AG09309 (cell line): ENCODE measurements at places on chromosomes 12 and 14.

DNA sequence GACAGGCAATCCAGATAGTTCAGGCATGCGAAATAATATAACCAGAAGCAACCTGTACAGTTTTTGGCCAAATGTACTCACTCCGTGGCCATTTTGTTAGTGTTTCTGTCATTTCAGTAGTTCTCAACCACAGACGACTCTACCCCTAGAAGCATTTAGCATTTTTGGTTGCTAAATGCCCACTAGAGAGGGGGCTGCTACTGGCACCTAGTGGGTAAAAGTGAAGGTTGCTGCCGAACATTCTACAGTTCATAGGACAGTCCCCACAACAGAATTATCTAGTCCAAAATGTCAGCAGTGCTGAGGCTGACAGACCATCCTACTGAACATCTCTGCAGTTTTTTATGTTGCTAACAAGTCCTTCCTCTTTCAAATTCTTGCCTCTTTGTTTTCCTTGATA, 107.4 kb downstream of the TSHR start:
- no peak for DNase-seq

- DNase-seq = peak; percentile 67
Measured at GRCh38 chr12:104011253-104011652, 38.7 kb downstream of the GLT8D2 start.

DNA sequence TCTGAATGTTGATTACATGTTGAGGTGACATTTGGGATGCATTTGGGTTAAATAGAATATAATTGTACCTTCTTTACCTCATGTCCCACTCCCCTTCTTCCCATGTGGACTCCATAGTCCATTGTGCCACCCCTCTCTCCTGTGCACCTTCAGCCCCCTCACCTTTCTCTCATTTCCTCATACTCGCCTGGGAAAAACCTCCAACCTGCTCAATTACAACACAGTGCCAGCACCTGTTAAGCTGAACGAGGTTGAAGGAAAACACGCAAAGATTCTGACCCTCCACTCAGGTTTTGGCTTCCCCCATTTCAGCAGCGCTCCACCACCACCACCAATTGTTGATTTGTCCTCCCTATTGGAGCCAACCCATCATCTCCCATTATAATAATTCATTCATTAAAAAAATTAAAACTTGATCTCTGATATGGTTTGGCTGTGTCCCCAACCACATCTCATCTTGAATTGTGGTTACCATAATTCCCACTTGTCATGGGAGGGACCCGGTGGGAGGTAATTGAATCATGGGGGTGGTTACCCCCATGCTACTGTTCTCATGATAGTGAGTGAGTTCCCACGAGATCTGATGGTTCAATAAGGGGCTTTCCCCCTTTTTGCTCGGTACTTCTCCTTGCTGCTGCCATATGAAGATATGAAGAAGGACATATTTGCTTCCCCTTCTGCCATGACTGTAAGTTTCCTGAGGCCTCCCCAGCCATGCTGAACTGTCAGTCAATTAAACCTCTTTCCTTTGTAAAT, 33.7 kb upstream of the PPP2R5C start:
- no peak for DNase-seq

- DNase-seq = no peak
Measured at GRCh38 chr14:69698572-69698971, 68.4 kb upstream of the SRSF5 start.

DNA sequence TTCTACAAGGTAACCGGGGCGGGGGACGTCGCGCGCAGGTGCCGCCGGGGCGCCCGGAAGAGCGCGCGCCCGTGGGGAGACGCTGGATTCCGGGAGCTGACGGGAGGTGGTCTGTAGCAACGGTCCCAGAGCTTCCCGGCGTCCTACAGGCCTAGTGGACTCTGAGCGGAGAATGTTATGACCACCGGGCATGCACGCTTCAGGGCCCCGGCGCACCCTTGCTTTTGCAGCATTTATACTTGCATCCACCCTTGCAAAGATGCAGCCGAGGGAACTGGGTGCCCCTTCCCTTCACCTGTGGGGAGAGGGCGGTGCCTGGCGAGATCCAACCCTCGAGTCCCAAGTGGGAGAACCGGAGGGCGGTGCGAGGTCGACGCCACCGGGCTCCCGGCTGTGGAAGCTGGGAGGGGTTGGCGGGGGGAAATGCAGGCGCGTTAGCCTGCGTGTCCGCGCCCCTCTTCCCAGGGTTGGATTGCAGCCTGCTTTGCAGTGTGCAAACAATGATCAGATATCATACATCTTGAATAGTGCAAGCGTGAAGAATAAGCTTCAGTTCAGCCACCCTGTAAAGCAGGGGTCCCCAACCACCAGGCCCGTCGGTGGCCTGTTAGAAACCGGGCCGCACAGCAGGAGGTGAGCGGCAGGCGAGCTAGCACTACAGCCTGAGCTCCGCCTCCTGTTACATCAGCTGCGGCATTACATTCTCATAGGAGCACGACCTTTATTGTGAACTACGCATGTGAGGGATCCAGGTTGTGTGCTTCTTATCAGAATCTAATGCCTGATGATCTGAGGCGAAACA, 576 bp downstream of the ERP29 start:
- DNase-seq = peak; percentile 39

DNA sequence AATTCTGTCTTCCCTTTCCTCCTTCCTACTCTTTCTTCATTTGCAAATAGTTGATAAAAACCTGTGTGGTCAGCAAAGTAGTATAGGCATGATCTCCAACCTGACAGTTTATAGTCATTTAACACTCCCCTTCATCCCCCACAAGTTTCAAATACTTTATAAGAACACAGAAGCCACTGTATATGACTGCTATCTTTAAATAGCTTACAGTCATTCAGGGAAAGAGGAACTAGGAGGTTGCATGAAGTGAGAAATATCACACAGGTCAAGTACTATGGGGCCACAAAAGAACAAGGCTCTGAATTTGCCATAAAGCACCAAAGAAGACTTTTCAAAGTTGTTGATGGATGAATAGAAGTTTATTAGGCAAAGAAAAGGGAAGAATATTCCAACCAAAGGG, 431.3 kb downstream of the NPAS3 start:
- DNase-seq = no peak

DNA sequence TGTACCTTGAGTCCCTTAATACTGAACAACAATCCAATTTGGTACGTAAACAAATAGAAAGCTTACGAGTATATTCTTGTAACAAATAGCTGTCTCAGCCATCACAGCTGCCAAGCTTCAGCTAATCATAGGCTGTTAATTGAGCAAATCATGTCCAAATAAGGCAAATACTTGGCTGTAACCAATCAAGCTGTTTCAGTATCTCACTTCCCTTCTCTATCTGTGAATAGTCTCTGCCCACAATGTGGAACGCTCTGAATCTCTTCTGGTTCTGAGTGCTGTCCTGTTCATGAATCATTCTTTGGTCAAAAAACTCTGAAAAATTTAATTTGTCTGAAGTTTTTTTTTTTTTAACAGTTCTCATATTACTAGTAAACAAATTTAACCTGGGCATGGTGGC, 5.8 kb upstream of the NEMF start:
- DNase-seq = no peak

- no peak for DNase-seq
Measured at GRCh38 chr12:102480406-102480805, at the start of gene IGF1. TSS of gene IGF1 (minus strand) at chr12:102480563. CDS start at chr12:102480381, 182 bp downstream.

DNA sequence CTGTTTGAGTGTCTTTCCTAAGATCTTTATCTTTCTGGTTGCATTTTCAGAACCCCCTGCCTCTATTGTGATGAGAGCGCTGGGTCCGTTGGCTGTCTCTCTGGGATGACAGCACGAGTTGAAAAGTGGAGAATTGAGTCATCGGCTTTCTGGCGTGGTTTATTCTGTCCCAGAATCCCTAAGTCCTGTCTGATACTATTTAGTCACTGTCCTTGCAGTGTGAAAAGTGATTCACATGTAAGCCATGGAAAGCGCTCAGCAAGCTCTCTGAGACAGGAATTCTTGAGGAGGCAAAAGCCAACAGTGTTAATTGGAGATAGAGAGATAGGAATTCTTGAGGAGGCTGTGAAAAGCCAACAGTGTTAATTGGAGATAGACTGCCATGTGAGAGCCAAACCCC, 121.7 kb downstream of the CHST11 start:
- DNase-seq = peak; percentile 46

DNA sequence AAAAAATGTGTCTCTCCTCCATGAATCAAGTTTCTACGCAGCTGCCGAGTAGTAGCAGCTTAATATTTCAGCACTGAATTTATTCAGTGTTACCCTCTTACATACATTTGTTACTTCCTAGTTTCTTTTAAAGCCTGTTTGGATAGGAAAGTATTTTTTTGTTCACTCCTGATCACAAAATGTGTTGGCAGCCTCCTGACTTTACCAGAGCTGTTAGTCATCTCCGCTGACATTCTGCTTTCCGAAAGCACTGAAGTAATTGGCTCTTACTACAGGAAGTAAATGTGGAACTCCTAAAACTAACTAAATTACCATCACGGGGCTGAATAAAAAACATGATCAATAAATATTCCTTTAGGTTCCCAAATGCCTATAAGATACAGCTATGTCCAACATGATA, 225.5 kb downstream of the EPS8 start:
- peak; percentile 37 for DNase-seq

DNA sequence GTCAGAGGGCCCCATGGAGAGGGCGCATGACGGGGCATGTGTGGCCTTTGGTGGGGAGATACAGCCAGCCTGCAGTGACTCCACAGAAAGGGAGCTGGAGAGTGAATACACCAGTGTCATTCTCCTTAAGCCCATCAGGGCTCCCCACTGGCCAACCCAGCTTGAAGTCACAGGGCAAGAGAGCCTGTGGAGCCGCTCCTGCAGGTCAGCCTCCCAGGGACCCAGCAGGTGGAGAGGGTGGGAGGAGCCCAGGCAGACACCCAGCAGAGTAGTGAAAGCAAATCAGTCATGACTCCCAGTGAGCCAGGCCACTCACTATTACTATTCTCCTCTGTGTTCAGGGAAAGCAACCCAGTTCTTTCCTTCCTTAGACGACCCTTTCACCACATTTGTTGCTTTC, 110.0 kb upstream of the CPM start:
- DNase-seq = no peak

GRCh38 chr12:101110866-101111265, 99.2 kb downstream of the SLC5A8 start:
- no peak for DNase-seq

- no peak for DNase-seq
Measured at GRCh38 chr14:87073880-87074570, 919.0 kb downstream of the GALC start.

DNA sequence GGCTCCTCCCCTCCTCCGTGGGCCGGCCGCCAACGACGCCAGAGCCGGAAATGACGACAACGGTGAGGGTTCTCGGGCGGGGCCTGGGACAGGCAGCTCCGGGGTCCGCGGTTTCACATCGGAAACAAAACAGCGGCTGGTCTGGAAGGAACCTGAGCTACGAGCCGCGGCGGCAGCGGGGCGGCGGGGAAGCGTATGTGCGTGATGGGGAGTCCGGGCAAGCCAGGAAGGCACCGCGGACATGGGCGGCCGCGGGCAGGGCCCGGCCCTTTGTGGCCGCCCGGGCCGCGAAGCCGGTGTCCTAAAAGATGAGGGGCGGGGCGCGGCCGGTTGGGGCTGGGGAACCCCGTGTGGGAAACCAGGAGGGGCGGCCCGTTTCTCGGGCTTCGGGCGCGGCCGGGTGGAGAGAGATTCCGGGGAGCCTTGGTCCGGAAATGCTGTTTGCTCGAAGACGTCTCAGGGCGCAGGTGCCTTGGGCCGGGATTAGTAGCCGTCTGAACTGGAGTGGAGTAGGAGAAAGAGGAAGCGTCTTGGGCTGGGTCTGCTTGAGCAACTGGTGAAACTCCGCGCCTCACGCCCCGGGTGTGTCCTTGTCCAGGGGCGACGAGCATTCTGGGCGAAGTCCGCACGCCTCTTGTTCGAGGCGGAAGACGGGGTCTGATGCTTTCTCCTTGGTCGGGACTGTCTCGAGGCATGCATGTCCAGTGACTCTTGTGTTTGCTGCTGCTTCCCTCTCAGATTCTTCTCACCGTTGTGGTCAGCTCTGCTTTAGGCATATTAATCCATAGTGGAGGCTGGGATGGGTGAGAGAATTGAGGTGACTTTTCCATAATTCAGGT, at the start of gene PSEN1:
PSEN1 (plus strand) TSS at position 121 of the 839 bp plus-strand sequence. CDS start 11,513 bp downstream, outside the sequence.
- DNase-seq = peak; percentile 52

- peak; percentile 13 for DNase-seq
Measured at GRCh38 chr14:76761136-76761959, at the start of gene VASH1. TSS of gene VASH1 (plus strand) at chr14:76761468. CDS start at chr14:76762822, 1,354 bp downstream.

GRCh38 chr12:778615-779014, 26.2 kb downstream of the WNK1 start:
- no peak for DNase-seq

DNA sequence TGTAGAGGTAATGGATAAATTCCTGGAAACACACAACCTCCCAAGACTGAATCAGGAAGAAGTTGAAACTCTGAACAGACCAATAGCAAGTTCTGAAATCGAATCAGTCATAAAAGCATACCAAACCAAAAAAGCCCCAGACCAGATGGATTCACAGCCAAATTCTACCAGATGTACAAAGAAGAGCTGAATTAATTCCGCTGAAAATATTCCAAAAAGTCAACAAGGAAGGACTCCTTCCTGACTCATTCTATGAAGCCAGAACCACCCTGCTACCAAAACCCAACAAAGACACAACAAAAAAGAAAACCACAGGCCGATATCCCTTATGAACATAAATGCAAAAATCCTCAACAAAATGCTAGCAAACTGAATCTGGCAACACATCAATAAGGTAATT, 81.5 kb downstream of the SLC38A4 start:
- peak; percentile 14 for DNase-seq

DNA sequence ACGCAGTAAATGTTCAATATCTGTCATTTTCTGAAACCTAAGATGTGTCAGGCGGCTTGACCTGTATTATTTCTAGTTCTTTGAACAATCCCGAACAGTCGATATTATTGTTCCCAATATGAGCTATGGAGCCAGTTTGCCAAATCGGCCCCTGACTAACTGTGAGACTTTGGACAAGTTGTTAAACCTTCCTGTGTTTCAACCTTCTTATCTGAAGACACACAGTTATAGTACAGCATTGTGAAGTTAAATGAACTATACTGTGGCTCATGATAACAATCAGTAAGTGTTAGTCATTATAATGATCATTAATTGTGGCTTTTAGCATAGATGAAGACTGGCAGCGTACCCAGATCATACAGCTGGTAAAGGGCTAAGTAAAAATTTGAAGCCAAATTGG, 23.4 kb downstream of the DDX47 start:
- no peak for DNase-seq
